ENCODE measurements at places on chromosomes 1 and 21. TPM values are rescaled to one million over a fixed set of nuclear protein-coding genes. Genes with fewer than 3 reads are reported as not detected.
A peak's percentile ranks its signal among the peaks of the same experiment; 100 is the strongest.

DNA sequence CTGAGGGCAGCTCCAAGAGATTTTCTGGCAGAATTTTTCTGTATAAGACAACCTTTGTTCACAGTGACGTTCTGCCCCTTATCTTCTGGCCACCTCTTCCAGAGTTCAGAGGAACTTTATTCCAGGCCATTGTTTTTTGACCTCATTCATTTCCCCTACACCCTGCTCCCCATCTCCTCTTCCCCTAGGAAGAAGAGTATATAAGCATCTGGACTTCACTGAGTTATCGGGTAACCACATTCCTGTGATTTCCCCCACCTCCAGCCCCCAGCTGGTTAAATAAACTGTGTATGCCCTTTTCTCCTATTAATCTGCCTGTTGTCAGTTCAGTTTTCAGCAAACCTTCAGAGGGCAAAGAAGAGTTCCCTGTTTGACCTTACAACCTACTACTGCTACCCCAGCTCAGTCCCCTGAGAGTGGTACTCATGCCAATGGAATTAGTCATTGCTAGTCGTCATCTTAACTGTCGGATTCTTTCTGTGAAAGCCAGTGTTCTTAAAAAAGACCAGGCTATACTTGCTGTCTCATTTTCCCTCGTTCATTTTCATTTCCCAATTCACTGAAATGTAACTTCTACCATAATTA lies 14.3 kb upstream of the ALG14 start:
- DNase-seq: no peak

- DNase-seq: no peak
Observed at GRCh38 chr1:28354121-28354520, 15.4 kb upstream of the PHACTR4 start.

GRCh38 chr1:152901631-152902030 lies 6.7 kb upstream of the IVL start:
- DNase-seq: no peak

GRCh38 chr1:58804853-58805565 lies 21.2 kb upstream of the JUN start:
- no peak for DNase-seq

DNA sequence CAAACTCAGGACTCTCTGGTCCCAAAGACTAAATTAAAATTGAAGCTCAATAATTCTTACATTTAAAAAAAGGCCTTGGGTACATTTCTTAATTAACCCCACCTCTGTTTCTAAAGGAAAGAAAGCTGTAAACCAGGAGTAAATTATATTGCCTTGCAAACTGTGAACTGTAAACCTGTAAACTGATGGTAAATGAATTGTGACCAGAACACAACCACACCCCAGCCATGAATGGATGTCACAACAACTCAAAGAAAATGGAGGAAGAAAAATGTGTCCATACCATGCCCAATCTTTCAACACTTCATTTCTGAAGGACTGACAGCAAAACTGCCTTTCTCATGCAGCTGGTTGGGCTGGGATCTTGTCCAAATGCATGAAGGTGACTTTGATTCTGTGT lies 171.3 kb upstream of the C1orf87 start:
- no peak for DNase-seq

DNA sequence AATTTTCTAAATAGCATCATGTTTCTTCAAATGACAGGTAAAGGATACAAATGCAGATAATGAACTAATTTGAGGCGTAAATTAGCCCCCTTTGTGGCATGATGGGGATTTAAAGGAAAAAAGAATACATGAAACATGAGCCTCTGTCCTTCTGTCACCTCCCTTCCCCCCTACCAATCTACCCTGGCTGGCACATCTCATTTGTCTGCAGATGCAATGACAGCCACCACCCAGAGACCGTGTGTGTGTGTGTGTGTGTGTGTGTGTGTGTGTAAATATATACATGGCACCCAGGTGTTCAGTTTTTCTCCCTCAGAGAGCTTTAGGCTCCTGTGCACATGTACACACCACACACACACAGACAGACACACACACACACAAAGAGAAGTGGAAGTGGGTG lies 451.1 kb downstream of the RWDD3 start:
- no peak for DNase-seq

GRCh38 chr1:98277118-98277517 lies 356.3 kb upstream of the DPYD start:
- no peak for DNase-seq

DNA sequence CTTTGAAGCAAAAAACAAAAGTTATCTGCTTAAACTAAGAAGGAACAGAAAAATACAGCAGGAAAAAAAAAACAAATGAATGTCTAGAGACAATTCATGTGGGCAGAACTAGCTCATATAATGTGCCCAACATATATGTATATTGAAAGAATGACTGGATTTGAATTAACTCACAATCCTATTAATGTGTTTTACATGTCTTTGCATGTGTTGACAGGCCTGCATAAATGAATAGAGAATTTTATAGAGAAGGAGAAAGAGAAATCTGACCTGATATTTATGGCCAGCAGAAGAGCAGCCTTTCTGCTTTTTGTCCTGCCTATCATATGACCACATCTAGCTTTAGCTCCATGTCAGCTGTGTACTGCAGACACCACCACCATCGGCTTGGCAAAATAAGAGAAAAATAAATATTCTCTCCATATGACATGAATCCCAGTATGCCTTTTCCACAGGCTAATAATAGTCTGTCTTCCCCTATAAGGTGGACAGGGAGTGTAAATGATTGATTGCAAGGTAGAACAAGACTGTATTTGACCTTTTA lies 171.5 kb upstream of the PALMD start:
- DNase-seq: no peak

GRCh38 chr1:203126151-203126865 lies 1.2 kb upstream of the ADORA1 start:
- no peak for DNase-seq

DNA sequence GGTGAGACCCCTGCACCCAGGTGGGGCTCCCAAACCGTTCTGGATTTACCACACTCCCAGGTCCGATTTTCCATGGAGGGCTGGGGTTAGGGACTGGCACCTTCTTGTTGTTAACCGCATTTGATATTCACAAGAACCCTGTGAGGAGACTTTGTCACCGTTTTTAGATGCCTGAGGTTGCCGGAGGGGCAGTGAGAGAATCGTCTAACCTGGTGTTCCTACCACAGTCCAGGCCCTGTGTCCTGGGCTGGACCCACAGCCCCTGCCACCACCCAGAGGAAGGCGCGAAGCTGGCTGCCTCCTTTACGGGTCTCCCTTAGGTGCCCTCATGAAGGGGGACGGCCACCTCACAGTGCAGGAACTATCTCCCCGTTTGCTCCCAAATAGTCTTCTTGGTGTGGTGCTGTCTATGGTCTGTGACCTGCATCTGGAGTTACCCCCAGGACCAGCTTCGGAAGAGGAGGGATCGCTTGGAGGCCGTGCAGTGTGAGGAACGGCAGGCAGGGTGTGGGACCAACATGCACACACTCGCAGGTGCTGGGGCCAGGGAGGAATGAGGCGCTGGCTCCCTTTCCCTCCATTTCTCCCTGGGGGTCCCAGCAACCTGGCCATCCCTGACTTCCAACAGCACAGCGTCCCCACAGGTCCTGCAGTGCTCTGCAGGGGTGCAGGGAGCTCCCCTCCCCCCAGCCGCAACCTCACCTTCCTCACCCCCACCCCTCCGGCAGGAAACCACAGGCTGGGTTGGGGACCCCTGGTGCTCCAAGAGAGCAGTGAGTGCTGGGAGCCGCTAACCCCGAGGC lies 7.0 kb downstream of the SIM2 start:
- no peak for DNase-seq

DNA sequence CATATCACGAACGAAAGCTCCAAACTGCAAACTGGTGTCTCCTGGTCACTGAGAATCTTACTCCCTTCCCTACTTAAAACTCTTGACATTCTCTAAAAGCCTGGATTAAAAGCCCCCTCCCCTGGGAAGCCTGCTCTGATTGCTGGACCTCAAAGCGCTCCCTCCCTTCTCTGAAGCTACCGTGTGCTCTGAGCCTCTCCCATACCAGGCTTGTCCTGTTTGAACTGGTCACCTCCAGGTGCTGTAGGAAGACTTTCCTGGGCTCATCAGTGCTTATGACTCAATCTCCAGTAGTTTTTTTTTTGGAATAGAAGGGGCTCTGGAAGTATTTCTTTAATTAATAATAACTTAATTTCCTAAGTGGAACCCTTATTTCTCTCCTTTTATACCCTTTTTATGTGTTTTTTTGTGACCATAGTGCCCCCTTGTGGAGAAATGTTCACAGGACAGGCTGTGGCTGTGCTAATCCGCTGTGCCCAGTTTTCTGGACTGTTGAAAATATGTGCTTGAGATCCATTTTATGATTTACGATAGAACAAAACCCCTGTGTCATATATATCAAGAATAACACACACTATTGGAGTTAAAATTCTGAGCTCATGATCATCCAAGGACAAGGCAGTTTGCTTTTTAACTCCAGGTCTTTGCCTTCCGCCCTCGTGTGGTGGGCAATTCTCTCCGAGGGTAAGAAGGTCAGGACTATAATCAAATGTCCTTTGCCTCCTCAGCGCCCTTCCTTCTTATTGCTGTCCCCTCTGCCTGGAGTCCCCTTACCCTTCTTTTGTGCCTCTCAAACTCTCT lies 16.9 kb downstream of the MTARC1 start:
- no peak for DNase-seq

DNA sequence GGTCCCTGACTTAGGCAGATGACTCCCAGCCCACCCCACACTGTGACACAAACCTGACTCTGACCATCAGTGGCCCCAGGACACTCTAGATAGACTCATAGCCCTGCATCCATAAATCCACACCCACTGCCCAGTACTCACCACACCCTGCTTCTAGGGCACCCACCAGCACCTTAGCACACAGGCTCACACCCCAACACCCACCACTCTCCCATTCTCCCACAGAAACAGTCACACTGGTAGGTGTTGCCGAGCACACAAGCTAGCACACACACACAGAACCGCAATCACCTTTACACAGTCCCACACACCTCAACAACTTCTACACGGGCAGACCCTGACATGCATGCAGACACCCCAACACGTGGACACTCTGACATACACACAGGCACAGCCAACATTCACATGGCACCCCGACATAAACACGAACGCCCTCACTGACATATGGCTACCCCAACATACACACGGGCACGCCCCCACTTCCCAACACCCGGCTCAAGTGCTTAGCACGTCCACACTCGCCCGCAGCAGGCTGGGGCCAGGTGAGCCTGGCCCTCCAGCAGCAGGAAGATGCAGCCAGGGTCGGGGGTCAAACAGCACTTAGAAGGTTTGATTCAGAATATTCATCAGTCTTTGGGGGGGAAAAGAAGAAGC lies 105.5 kb upstream of the TARDBP start:
- DNase-seq: no peak

GRCh38 chr1:111441573-111442192 lies 7.4 kb downstream of the WDR77 start:
- no peak for DNase-seq

GRCh38 chr1:6261615-6261995 lies 707 bp upstream of the GPR153 start:
- no peak for DNase-seq

- no peak for DNase-seq
Observed at GRCh38 chr1:199046618-199047017, 407.8 kb downstream of the PTPRC start.

GRCh38 chr21:42149656-42150473 lies 69.1 kb upstream of the ABCG1 start:
- DNase-seq: peak; percentile 39

DNA sequence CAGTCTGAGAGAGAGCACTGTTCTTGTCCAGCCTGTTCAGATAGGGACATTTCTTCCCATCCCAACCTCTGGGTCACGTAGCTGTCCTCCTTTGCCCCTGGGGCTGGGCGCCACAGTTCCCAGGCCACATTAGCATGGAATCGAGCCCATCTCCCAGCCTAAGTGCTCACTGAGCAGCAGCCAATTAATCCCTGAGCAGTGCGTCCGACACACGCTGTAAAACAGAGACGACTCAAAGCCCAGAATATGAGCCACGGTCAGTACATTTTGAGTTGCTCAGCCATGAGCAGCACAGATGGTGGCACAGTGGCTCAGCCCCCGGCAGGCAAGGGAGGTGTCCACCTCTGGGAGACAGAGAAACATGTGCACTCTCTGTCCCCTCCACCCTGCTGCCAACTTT lies 267.4 kb downstream of the NPHP4 start:
- DNase-seq: peak; percentile 26

- DNase-seq: no peak
Observed at GRCh38 chr1:19644395-19644680, 227 bp downstream of the NBL1 start.

GRCh38 chr1:114558544-114558943 lies 22.9 kb downstream of the BCAS2 start:
- no peak for DNase-seq

GRCh38 chr1:174534789-174535188 lies 87.0 kb downstream of the GPR52 start:
- no peak for DNase-seq

DNA sequence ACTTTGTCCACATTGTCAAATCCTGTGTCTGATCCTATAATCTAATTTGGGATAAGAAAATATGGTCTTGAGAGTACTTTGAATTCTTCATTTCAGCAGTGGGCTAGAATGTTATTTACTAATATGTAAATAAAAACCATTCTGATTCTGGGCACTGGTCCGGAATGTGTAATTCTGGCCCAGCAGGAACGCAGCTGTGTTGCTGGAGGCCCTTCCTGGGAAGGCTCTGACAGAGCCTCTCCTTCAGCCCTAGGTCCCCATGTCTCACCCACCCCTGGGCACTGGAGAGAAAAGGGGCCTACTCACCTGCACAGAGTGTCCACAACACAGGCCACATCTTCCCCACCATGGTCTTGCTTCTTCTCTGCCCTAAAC lies 251 bp downstream of the GPA33 start:
- no peak for DNase-seq

- no peak for DNase-seq
Observed at GRCh38 chr1:247924868-247925267, at the start of gene OR2AJ1. Gene OR2AJ1, plus strand, starts transcription at chr1:247924889. Its CDS starts 8,880 bp downstream, at chr1:247933769.

DNA sequence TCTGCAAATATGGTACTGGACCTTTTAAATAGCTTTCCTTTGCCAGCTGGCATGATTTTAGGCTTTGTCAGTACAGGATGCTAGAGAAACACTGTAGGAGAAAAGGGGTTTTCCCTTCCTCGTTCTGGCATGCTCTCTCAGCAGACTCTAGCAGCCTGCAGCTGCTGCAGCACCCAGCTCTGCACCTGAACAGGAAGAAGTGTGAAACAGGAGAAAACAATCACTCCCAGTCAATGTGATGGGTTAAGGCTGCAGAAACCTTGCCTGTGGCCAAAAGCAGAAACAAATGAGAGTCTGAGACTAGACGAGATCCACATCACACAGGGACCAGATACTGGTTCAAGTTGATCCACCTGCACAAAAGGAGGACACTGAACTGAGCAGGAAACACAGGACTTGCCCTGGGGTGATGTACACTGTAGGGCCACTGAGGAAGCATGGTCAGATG lies 21.2 kb downstream of the OVGP1 start:
- no peak for DNase-seq

Gene CXADR
- 1.9 TPM for total RNA-seq

Gene TP73
- not detected for total RNA-seq

Gene SPTA1
- total RNA-seq: not detected

Gene SEC16B
- total RNA-seq: 3.4 TPM

Gene MX2
- total RNA-seq: 5.1 TPM

Gene S100A6
- total RNA-seq: 1,159 TPM

Gene THEM5
- not detected for total RNA-seq

Gene FMO5
- total RNA-seq: 1.9 TPM

Gene DHX9
- total RNA-seq: 66.4 TPM

Gene IL22RA1
- total RNA-seq: 0.36 TPM

Gene ASAP3
- total RNA-seq: 30.8 TPM

Gene LRRC38
- not detected for total RNA-seq

Gene RLF
- total RNA-seq: 22.8 TPM

Gene PHTF1
- 13.8 TPM for total RNA-seq

Gene SLAMF7
- 0.41 TPM for total RNA-seq

Measured in sigmoid colon (tissue), 7 donors.